ENCODE measurements at places on chromosomes 7 and 10.

DNA sequence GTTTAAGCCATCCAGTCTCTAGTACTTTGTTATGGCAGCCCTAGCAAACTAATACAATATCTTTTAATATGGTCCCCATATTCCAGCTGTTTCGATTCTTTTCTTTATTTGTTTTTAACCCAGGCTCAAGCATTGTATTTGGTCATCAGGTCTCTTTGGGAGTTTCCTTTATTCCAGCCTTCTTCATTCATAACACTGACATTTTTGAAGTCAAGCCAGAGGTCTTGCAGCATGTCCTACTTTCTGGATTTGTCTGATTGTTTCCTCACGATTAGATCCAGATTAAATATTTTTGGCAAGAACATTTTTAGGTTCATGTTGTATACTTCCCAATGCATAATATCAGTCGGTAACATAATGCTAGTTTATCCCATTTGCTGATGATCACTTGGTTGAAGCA is 11.8 kb downstream of the SLC25A13 start:
- no peak for DNase-seq

- no peak for DNase-seq
These were observed 90.9 kb downstream of the ACTR3B start for GRCh38 chr7:152850420-152850819.

DNA sequence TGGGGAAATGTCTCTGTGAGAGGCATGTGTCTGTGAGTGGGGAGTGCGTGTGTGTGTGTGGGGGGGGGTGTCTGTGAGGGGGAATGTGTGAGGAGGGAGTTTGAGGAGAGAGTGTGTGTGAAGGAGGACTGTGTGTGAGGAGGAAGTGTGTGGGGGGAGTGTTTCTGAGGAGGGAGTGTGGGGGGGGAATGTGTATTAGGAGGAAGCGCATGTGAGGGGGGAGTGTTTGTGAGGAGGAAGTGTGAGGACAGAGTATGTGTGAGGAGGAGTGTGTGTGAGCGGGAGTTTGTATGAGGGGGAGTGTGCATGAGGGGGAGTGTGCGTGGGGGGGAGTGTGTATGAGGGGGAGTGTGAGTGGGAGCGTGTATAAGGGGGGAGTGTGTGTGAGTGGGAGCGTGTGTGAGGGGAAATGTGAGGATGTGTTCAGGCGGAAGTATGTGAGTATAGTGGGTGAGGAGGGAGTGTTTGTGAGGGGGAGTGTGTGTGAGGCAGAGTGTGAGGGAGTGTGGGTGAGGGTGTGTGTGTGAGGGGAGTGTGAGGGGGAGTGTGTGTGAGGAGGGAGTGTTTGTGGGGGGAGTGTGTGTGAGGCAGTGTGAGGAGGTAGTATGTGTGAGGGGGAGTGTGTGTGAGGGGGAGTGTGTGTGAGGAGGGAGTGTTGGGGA is 21.8 kb upstream of the PTPRN2 start:
- DNase-seq, result no peak

- no peak for DNase-seq
These were observed 107.5 kb downstream of the CCDC71L start for GRCh38 chr7:106553446-106553836.

DNA sequence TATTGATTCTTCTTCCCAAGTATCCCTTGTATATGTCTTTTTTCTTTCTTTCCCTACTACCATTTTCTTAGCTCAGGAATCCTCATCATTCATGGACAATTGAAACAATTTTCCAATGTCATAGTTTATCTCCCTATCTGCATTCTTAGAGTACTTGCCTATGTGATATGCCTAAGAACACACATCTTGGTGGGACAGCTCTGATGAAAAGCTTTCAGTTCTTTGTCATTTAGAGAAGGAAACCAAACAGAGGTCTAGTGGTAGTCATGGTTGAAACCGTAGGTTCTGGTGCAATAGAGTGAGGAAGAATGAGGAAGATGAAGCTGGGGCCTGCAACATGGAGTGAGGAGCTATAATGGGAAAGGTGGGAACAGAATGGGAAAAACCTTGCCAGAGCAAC is 28.2 kb downstream of the TDRD1 start:
- DNase-seq, result no peak

DNA sequence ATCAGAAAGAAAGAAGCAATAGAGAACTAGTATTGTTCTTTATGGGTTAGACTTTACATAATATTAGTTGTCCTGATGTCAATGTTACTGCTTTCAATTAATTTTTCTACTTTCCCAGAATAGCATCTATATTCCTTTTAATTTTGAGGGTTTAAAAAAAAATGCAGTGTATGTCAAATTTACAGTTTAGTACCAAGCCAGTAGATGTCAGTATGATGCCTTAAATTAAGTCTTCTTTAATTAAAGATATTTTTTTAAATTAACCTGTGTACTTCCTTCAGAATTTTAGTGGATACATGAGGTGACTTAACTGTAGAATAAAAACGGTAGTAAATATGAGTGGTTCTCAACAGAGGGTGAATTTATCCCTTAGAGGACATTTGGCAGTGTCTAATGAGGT is 35.2 kb upstream of the STOX1 start:
- no peak for DNase-seq

- DNase-seq, result no peak
These were observed 4.5 kb upstream of the LRRC18 start for GRCh38 chr10:48944171-48944570.

DNA sequence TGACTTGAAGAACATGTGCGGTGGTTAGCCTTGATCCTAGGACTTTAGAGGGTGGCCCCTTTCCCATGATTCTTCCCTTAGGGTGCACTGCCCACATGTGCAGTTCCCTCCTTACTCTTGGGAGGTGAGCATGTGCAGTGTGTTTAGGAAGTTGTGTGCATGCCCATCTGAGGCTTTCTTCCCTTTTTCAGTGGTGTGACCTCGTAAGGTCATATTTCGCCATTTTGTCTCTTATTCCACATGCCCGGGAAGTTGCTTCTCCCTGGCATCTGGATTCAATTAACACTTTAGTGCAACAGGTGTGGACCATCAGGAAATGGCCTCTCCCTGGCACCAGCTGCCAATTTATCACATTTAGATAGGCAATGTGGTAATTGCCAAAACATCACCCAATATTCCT is 380.6 kb upstream of the VSTM2A start:
- no peak for DNase-seq

DNA sequence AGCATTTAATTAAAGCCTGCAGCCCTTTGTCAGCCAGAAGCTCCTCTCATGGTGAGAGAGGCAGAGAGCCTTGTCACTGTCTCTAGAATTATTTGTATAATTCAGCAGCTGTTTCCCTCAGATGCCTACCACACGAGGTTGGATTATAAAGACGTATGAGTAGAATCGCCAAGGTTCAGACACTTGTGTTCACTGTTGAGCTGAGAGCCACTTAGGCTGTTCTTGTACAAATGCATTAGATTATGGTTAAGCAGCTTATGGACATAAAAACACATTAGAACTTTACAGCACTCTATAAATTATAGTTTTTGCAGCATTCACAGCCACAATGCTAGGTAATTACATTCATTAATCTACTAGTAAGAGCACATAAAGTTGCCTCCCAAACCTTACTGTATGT is 282.6 kb downstream of the AUTS2 start:
- DNase-seq, result no peak
